ENCODE measurements at places on chromosomes 11 and 22.

DNA sequence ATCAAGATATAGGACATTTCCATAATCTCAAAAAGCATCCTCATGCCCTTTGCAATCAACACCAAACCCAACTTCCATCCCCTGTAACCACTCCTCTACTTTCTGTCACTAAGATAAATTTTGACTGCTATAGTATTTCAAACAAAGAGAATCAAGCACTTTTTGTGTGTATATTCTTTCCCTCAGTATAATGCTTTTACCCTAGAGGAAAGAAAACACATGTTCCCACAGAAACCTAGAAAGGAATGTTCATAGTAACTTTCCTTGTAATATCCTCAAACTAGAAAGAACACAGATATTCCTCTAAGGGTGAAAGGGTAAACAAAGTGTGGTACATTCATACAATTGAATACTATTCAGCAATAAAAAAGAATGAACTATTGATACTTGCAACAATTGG, 5.5 kb upstream of the PATE1 start:
- DNase-seq: no peak

DNA sequence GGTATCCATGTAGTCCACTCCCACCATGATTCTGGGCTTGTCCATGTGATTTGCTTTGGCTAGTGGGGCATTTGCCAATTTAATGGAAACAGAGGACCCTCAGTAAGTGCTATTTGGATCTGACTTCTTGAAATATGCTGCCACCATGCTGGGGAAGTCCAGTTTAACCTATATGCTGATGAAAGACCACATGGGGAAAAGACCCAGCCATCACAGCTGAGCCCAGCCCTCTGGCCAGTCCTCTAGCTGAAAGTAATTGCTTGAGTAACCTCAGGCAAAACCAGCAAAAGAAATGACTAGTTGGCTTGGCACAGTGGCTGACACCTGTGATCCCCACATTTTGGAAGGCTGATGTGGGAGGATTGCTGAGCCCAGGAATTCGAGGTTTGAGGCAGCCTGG, 61.5 kb downstream of the ATG16L2 start:
- DNase-seq: no peak

- DNase-seq: no peak
Measured at GRCh38 chr11:86736291-86737143, 63.8 kb upstream of the PRSS23 start.

GRCh38 chr11:35355102-35355749, 64.1 kb downstream of the SLC1A2 start:
- no peak for DNase-seq

- no peak for DNase-seq
Measured at GRCh38 chr11:1149545-1149944, 8.2 kb upstream of the MUC5AC start.

DNA sequence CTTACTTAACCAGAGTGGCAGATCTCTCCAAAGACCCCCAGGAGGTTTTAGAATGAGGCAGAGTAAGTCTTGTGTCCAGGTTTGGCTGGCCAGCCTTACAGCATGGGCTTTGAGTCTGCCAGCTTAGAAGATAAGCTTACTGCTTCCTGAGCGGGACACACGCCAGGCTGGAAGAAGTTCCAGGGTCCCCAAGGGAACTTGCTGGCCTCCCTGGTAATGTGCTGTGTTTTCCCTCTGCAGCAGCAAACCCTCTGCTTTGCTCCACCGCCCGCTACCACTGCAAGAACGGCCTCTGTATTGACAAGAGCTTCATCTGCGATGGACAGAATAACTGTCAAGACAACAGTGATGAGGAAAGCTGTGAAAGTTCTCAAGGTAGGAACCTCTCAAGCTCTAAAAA, 154.2 kb downstream of the LDLRAD3 start:
- no peak for DNase-seq

DNA sequence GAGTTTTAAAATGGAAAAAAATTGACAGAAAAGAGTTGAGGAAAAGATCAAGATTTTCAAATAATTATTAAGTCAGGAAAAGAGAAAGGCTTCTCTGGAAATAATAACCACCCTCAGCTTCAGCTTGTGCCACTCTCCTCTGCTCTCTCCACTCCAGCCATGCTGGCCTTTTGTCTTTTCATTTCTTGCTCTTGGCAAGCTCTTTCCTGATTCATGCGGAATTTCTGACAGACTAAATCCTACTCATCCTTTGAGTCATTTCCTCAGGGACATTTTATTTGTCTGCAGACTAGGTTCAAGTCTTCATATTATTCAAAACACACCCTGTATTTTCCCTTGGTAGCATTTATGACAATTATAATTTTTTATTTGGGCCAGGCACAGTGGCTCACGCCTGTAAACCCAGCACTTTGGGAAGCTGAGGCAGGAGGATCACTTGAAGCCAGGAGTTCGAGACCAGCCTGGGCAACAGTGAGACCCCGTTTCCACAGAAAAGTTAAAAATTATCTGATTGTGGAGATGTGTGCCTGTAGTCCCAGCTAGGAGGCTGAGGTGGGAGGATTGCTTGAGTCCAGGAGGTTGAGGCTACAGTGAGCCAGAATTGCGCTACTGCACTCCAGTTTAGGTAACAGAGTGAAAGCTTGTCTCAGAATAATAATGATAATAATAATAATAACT, 7.8 kb upstream of the P4HA3 start:
- no peak for DNase-seq

DNA sequence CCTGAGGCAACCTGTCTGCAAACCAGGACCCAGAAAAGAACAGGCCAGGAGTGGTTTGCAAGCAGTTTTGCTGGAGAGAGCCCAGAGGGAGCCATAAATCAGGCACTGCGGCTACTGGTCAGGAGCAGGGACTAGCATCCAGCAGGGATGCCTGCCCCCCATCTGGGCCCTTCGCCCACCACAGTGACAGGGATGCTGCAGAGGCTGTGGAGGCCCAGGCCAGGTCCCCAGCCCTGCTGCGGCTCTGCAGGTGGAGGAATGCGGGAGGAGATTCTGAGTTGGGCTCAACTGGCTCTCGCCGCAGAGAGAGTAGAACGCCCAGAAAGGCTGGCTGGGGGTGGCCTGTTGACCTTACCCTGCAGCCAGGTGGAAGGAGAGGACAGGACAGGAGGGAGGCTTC, 16.4 kb upstream of the NEFH start:
- DNase-seq: no peak

DNA sequence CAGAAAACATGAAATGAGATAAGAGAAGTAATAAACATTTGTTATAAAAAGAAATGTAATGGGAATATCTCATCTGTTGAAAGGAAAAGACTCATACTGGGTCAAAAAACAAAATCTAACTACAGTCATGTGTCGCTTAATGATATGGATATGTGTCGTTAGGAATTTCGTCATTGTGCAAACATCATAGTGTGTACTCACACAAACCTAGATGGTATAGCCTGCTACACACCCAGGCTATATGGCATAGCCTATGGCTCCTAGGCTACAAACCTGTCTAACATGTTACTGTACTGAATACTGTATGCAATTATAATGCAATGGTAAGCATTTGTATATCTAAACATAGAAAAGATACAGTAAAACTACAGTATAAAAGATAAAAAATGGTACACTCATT, 89.8 kb upstream of the ZC3H12C start:
- no peak for DNase-seq

DNA sequence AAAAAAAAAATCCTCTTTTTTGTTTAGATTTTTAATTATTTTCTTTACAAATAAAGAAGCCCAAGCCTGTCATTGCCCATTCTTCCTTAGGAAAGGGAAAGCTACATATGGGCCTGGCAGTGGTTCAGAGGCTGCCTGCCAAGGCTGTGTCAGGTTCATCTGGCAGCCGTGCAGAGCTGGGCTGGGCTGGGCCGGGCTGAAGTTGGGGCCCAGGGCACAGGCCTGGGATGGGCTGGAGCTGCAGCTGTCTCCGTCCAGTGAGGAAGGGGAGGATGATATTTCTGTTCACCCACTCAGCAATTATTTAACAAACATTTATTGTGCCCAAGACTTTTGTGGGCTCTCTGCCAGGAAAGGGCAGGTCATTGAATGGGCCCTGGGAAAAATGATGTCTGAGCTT, 4.6 kb downstream of the PRR5L start:
- DNase-seq: no peak

DNA sequence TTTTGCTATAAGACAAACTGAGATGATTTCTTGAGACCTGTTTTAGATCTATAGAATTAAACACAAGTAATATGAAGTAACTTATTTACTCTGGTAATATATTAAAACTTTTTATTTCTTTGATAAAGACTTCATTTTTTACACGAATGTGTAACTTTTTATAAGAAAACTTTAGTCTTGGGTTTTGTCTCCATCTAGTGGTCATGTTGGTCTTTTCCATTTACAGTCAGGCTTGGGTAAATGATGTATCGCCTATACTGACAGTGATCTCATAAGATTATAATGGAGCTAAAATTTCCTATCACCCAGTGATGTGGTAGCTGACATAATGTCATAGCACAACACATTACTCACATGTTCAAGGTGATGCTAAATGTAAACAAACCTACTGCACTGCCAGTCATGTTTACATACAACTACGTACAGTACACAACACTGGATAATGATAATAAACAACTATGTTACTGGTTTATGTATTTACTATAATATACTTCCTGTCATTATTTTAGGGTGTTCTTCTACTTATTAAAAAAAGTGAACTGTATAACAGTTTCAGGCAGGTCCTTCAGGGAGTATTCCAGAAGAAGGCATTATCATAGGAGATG, 7.5 kb upstream of the C11orf97 start:
- no peak for DNase-seq

DNA sequence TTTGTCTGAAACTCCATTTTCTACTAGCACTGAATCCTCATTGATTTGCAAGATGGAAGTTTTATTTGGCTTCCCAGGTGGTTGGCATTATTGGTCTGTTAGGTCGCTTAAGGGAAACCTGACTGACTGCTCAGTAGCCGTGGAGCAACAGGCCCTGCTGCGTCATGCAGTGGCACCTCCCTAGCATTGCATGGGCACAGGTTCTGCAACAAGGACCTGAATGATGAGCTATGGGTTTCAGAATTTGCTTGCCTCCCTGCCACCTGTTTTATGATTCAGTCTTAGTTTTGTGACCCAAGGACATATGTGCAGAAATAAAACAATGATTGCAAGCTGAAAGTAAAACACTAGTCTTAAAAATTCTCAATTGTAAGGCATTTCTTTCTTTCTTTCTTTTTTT, 128.5 kb downstream of the SLC1A2 start:
- DNase-seq: no peak

DNA sequence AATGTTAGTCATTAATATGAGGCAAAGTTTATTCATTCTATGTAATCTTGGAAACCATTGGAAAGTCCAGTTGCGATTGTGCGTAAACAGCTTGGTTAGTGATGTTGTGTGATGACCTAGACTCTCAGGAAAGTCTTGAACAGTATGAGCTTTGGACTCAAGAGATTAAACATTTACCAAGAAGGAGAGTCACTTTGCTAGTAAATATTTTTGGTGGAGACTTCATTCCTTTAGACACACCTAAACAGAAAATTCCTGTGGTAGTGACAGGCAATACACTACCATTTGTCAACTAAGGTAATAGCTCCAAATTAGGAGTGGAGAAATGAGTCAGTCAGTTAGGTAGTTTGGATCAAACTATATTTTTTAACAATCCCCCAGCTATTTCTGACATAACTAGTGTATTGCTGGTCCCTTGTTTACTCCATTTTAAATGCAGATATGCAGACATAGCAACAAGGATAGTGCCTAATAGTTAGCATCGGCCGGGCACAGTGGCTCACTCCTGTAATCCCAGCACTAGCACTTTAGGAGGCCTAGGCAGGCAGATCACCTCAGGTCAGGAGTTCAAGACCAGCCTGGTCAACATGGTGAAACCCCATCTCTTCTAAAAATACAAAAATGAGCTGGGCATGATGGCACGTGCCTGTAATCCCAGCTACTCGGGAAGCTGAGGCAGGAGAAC, 89.3 kb downstream of the ARHGAP42 start:
- no peak for DNase-seq

- DNase-seq: no peak
Measured at GRCh38 chr11:89147229-89147628, 30.4 kb upstream of the TYR start.

DNA sequence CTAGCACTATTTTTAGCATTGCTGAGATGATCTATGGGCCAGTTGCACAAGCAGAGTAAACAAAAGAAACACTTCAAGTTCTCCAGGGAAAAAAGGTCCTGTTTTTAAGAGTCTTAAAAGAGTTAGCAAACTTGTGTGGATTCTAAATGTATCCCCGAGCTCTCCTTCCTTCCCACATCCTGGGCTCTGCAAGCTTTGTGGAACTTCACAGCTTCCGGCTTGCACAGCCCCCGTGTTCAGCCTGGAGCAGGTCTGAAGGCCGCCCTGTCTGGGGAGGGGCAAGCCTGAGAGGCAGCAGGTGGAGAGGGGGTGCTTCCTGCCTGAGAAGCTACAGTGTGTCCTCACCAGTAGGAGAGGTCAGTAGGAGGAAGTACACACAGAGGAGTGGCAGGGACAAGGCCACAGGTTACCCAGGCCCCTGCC, 35.1 kb upstream of the SUSD2 start:
- no peak for DNase-seq

GRCh38 chr11:117225553-117226170, 6.2 kb downstream of the PCSK7 start:
- no peak for DNase-seq

- DNase-seq: no peak
Measured at GRCh38 chr11:72719551-72719950, 32.7 kb downstream of the ARAP1 start.

- DNase-seq: no peak
Measured at GRCh38 chr11:122050021-122050690, 65.9 kb downstream of the BLID start.

DNA sequence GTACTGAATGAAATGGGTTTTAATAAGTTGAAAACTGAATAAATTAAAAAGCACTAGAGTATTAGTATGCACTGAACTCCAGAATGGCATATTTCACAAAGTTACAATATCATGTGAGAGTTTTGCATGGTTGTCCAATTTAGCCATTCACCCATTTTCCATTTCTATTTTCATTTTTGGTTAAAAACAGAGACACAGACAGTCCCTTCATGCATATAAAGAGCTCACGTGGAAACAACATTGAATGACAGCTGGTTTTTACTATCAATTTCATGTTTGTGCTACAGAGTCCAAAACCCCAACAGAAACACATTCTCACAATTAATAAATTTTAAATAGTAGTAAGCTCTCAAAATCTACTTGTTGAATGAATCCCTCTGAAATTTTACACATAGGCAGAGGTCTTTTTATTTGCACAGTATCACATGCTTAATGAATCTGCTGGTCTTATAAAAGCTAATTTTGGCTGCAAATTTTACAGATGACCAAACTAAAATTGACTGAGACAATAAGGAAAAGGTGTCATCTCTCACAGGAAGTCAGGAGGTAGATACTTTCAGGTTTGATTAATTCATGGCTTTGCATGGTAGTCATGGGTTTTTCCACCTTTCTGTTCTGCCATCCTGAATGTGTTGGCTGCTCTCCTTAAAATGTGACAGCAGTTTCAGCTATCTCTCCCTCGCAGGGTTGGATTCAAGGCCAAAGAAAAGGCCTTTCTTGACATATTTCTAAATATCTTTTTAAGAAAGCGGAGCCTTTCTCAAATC, 20.6 kb upstream of the DDI1 start:
- DNase-seq: no peak

GRCh38 chr11:103528046-103528445, 418.8 kb downstream of the DYNC2H1 start:
- DNase-seq: no peak

Data from neural crest cell (in vitro differentiated cells).